Uterine smooth muscle cell (primary cell): ENCODE measurements at places on chromosomes 11 and 22. TPM values are rescaled to one million over a fixed set of nuclear protein-coding genes. Genes with fewer than 3 reads are reported as not detected.

Gene RAG2
- not detected in 2 replicates for total RNA-seq

Gene MRGPRX3
- total RNA-seq: 0.12 TPM in 1 of 2 replicates, not detected in the other

Gene SYCE3
- not detected in 2 replicates for total RNA-seq

Gene SSRP1
- total RNA-seq: 79.5 and 155 TPM in 2 replicates

Gene UPK3A
- total RNA-seq: not detected in 2 replicates

Gene RASSF7
- 4.3 and 6.7 TPM in 2 replicates for total RNA-seq
